Tongue (tissue), 3 donors: ENCODE measurements at places on chromosomes 1 and 21. TPM values are rescaled to one million over a fixed set of nuclear protein-coding genes. Genes with fewer than 3 reads are reported as not detected.

IQCC gene
- 2.7 TPM for total RNA-seq

CELA2B gene
- 0.41 TPM for total RNA-seq

DYNLT5 gene
- total RNA-seq, result 5.3 TPM

BMP8A gene
- total RNA-seq, result 0.51 TPM

KRTAP21-2 gene
- not detected for total RNA-seq

NTMT2 gene
- total RNA-seq, result not detected

SPRR2E gene
- not detected for total RNA-seq

SPRR2G gene
- not detected for total RNA-seq

SMPDL3B gene
- 2.7 TPM for total RNA-seq

ID3 gene
- 51.6 TPM for total RNA-seq

LAPTM5 gene
- total RNA-seq, result 7.6 TPM

RPL11 gene
- total RNA-seq, result 1,184 TPM

FCGR2B gene
- total RNA-seq, result 1.6 TPM

PLA2G2D gene
- total RNA-seq, result not detected

CCDC27 gene
- total RNA-seq, result not detected

CELA2A gene
- total RNA-seq, result not detected

CHI3L1 gene
- total RNA-seq, result 1.3 TPM

CNR2 gene
- not detected for total RNA-seq

PAQR6 gene
- total RNA-seq, result 1.0 TPM

CELA3A gene
- total RNA-seq, result not detected

RGS18 gene
- 2.7 TPM for total RNA-seq

RASAL2 gene
- 29.0 TPM for total RNA-seq

FALEC gene
- not detected for total RNA-seq

ADAMTS5 gene
- total RNA-seq, result 9.8 TPM

NTNG1 gene
- total RNA-seq, result 4.5 TPM

KCNH1 gene
- 2.5 TPM for total RNA-seq

KIF17 gene
- total RNA-seq, result 2.4 TPM

NOS1AP gene
- total RNA-seq, result 1.6 TPM

RCSD1 gene
- 141 TPM for total RNA-seq

UBXN10 gene
- total RNA-seq, result 0.51 TPM

MYBPH gene
- total RNA-seq, result 37.5 TPM

TMEM79 gene
- total RNA-seq, result 6.1 TPM

CLIC6 gene
- 2.1 TPM for total RNA-seq

S100A14 gene
- total RNA-seq, result 40.9 TPM
